ENCODE measurements at places on chromosomes 7 and 10.

DNA sequence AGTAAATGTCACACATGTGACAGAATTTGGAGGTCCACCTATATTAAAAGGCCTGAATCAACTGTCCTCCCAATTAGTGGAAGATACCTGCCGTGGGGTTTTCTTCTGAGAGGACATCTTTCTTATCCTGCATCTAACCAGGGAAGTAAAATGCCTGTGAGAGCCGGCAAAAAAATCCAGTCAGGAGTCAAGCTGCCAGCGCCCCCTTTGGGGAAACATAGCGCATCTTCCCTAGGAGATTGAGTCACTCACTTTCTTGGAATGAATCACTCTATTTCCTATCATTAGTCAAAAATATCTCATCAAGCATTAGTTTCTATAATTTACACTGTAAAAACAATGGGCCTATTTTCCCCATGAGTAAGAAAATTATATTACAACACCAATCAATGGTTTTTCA, 66.4 kb upstream of the ANK3 start:
- no peak for DNase-seq

- no peak for DNase-seq
Measured at GRCh38 chr7:35491233-35491632, 203.7 kb downstream of the HERPUD2 start.

GRCh38 chr7:121334376-121334775, 5.6 kb downstream of the WNT16 start:
- no peak for DNase-seq

DNA sequence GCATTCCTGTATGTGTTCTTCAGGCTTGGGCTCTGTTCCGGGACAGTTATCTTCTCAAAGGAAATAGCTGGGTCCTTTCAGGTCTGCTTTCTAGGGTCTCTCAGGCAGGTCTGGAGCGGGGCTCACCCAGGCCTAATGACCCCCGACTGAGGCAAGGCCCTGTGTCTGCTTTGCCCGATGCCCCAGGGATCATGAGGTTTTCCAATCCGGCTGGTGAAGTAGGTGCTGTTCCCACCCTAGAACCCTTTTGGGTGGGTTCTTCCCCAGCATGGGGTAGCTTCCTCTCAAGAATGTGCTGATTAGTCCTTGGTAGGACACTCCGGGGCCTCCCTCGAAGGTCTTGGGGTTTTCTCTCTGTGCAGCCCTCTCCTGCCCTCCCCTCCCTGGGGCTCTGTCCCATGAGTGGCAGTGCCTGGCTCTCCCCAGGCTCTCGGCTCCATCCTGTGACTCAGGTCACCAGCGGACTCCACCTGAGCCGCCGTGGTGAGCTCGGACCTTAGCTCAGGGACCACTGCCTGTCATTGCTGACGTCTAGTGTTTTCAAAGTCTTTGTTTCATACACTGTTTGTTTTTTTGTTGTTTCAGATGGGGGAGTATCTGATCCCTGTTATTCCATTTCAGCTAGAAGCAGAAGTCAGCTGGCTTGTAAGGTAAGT, 71.0 kb upstream of the NKX6-2 start:
- no peak for DNase-seq

- no peak for DNase-seq
Measured at GRCh38 chr10:126049759-126050700, 153.7 kb downstream of the FANK1 start.

GRCh38 chr7:2433713-2434550, 30.5 kb downstream of the CHST12 start:
- no peak for DNase-seq

GRCh38 chr7:153523320-153524015, 528.7 kb upstream of the DPP6 start:
- DNase-seq, result no peak

- DNase-seq, result no peak
Measured at GRCh38 chr10:807163-807957, 117.9 kb upstream of the DIP2C start.

- no peak for DNase-seq
Measured at GRCh38 chr10:47112612-47113011, 187.4 kb upstream of the GDF10 start.

GRCh38 chr10:22475651-22476600, 130.6 kb downstream of the SPAG6 start:
- no peak for DNase-seq

DNA sequence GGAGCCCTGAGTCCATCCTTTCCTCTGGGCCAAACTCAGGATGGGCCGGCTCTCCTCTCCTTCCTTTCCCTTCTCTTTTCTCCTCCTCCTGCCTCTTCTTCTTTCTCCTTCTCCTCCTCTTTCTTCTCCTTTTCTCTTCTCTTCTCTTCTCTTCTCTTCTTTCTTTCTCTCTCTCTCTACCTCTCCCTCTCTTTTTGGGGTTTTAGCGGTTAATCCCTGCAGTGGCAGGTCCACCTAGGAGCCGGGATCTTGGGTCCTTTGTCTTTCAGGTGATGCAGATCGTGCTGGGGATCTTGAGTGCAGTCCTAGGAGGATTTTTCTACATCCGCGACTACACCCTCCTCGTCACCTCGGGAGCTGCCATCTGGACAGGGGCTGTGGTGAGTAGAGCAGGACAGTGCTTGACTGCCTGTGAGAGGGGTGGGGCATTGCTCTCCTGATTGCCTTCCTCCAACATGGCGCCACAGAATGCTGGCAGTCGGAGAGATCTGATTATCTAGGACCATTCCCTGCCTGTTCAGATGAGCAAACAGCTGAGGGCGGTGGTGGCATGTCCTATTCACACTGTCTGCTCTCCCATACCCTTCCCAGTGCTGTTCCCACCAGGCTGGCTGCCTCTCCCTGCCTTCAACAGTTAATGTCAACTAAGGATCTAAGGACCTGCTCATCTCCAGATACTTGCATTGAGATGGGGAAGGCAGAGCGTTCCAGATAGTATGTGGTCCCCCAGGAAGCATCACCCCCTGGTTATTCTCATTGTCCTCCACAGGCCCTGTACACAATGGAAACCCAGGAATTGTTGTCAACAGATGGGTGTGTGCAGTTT, 1.6 kb downstream of the TMEM176A start:
- DNase-seq, result no peak

DNA sequence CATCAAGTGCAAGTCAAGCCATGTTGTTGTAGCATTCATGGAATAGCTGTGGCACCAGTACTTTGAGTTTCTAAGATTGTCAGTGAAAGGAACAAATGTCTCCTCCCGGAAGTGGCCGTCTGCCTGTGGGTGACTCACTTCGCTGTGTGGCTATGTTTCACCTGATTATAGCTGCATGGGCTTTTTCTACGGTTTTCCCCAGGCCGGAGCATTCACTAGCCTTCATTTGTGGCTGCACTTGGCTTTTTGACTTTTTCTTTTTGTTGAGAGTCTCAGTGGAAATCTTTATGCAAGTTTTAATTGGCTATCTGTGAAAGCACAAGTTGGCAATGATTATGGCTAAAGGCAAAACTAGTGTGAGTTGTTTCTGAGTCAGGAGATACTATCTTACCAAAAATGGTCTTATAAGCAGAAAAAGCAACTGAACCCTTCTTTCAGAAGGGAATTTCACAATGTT, 35.0 kb downstream of the SRI start:
- DNase-seq, result no peak

DNA sequence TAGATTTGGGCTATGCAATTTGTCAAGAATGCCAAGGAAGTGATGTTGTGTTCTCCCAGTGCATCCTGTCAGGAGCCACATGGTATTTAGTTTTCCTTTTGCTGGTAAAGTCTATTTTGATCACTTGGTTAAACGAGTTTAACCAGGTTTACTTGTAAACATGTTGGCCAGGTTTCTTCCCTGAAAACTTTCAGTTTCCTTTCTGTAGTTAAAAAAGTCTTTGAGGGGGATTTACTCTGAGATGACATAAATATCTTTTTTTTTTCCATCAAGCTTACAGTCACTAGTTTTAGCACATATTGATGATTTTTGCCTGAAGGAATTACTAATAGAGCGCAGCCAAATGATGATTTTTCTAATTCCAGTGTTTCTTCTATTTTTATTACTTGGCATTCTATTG, 320.5 kb downstream of the PHF14 start:
- no peak for DNase-seq

DNA sequence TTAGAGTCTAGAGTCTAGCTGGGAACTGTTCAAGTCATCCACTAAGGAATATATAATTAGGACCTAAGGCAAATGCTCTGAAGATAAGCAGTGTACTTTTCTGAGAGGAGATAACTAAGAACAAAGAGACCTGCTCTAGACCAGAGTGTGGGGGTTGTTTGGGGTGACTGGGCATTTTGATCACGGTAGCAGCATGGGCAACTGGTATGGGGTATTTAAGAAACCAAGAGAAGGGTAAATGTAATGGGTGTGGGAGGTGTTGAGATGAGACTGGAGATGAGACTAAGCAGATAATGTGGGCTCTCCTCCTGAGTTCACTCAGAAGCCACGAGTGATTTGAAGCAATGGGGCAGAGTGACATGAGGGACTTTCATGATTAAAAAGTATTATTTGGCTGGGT, 1082.9 kb downstream of the GATA3 start:
- no peak for DNase-seq

GRCh38 chr7:44313621-44314031, 11.8 kb downstream of the CAMK2B start:
- no peak for DNase-seq

DNA sequence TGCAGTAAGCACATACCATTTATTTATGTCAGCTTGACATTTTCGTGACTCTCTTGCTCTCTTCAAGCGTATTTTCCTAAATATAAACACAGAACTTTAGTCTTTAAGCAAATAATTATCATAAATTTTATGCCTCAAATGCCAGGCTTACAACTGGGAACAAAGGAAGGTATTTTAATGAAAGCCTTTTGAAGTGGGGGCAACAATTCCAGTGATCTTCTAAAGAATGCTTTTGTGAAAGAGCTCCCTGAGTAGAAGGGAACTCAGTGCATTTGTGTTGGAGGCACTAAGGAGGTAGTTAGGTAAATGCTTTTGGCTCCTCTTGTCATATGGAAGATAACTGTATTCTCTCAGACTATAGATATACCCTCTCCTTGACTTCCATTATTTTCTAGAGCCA, 104.9 kb downstream of the VPS50 start:
- no peak for DNase-seq

DNA sequence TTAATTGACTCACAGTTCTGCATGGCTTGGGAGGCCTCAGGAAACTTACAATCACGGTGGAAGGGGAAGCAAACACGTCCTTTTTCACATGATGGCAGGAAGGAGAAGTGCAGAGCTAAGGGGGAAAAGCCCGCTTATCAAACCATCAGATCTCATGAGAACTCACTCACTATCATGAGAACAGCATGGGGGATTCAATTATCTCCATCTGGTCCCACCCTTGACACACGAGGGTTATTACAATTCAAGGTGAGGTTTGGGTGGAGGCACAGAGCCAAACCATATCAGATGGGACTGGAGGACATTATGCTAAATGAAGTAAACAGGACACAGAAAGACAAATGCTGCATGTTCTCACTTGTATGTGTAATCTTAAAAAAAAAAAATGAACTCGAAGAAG, 141.4 kb upstream of the HABP2 start:
- DNase-seq, result no peak

GRCh38 chr7:50782375-50783208, at the start of gene GRB10:
Gene GRB10, minus strand, starts transcription at chr7:50782896. Its CDS starts 50,574 bp downstream, at chr7:50732322.
- no peak for DNase-seq

DNA sequence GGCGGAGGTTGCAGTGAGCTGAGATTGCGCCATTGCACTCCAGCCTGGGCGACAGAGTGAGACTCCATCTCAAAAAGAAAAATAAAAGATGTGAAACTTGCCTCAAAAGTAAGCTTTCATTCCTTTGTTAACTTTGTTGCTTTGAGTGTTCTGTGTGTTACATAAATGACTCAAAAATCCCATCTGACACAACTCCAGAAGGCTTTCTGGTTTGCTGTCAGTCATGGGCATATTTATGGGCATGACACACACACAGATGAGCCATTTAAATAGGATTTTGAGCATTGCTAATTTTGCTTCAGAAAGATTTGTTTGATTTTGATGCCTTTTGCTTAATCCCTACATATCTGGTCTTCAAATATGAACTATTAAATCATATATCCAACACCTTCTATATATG, 82.6 kb downstream of the CACNB2 start:
- DNase-seq, result no peak

DNA sequence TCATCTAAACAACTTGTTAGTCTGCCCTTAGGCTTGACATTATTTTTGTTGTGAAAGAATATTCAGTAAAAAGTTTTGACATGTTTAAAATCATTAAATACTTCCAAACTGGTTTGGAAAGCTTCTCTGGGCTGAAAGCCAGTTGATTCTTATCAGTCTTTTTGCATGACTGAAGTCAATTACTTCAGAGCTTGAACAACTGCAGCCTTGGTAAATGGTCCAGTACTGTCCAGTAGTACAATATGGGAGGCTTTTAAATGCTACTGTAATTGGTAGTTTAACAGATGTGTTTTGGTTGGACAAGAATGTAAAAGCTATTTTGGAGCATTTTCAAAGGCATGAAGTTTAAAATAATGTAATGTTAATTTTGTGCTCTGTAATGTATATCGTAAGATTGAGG, 103.4 kb downstream of the SDK1 start:
- DNase-seq, result no peak

GRCh38 chr7:86643561-86644281, at the start of gene GRM3:
Gene GRM3, plus strand, starts transcription at chr7:86643909. Its CDS starts 121,237 bp downstream, at chr7:86765146.
- no peak for DNase-seq

GRCh38 chr10:78197628-78198272, 164.1 kb downstream of the RPS24 start:
- no peak for DNase-seq

- no peak for DNase-seq
Measured at GRCh38 chr7:44071726-44072363, 6.5 kb upstream of the PGAM2 start.

DNA sequence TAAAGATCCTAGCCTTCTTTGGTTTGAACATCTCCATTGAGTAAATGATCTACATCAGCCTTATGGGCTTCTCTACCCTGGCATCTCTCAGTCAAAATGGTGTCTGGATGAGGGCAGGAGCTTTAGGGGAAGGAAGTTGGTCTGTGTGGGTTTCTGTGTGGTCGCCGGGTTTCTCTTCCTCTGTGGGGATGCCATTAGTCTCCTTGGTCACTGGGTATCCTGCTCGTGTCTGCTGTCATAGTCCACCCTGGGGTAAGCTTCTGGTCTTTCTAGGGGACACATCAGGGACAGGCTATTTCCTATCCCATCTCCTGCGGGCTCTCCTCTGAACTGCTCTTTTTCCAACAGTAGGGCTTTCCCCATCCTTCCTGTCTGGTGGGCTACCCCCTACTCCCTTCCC, 150.3 kb upstream of the NPY start:
- no peak for DNase-seq

DNA sequence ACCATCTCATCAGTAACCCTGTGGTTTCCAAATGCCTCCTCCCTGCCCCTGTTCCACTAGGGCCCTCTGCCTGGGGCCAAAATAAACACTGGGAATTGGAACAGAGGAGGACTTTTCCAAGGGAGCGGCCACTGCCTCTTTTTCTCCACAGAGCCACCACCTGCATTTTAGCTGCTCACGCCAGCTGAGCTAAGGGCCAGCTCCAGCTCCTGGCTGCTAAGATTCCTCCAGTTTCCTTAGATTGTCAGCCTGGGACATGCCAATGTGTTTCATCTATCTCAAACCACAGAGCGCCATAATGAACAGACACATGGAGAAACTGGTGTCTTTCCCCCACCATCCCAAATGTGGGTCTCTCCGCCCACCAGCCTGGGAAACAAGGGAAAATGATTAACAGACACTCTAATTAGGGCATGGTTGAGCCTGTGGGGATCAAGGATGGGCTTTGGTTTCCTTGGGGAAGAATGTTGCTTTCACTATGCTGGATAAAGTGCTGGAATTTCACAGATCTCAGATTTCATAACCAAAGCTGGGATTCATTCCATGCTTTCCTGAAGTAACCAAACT, 52.2 kb downstream of the ASB13 start:
- DNase-seq, result no peak
